ENCODE measurements at places on chromosomes 3 and 15.

GRCh38 chr3:16460886-16461285, 52.6 kb downstream of the RFTN1 start:
- DNase-seq, result no peak

DNA sequence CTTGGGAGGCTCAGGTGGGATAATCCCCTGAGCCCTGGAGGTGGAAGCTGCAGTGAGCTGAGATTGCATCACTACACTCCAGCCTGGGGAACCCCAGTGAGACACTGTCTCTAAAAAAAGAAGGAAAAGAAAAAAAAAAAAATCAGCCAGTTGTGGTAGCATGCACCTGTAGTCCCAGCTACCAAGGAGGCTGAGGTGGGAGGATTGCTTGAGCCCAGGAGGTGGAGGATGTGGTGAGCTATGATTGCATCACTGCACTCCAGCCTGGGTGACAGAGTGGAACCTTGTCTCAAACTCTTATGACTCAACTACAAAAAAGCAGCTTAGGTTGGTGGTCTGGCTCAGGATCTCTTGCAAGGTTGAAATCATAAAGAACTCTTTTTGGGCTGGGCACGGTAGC, 19.3 kb upstream of the GPX1 start:
- DNase-seq, result no peak

- no peak for DNase-seq
Observed at GRCh38 chr15:57667171-57667849, 39.2 kb upstream of the POLR2M start.

GRCh38 chr15:35932531-35932930, 386.6 kb upstream of the DPH6 start:
- DNase-seq, result no peak

GRCh38 chr3:171311784-171312183, 148.4 kb downstream of the TNIK start:
- peak; percentile 32 for DNase-seq

DNA sequence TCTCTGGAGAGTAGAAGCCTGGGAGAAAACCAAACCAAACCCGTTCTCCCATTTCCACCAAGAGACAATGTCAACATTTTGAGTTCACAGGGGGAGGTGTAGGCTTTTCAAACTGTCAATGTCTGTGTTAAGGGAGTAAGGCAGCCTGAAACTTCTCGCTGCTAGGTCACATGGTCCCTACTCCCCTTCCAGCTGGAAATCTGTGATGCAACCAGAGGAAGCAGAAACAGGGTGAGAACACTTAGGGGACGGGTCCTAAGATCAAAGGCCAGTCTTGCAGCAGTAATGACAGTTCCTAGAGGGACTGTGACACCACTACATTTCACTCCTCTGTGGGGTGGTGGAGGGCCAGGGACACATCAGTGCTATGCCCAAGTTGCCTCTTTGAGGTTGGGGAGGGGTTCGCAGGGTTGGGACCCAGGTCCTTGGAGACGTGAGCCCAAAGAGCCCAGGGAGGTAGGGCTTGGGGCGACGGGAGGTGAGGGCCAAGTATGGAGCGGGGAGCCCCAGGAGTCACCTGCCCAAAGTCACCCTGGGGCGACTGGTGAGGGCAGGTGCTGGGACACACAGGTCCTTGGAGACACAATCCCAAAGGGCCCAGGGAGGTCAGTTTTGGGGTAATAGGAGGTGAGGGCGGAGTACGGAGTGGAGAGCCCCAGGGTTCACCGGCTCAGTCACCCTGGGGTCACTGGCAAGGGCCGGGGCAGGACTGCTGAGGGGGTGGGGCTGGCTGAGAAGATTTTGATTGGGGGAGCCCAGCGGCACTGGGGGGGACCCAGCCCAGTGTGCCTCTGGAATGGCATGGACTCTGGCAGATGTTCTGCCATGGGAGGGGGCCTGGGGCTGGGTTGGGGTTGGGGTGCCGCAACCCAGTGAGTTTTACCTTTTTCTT, 582 bp downstream of the GOLGA6L2 start:
- DNase-seq, result no peak

- no peak for DNase-seq
Observed at GRCh38 chr3:195753581-195753980, 32.8 kb downstream of the MUC20 start.
